ENCODE measurements at places on chromosomes 11 and 22.

- DNase-seq: no peak
Observed at GRCh38 chr11:84628871-84629620, 998.1 kb downstream of the DLG2 start.

DNA sequence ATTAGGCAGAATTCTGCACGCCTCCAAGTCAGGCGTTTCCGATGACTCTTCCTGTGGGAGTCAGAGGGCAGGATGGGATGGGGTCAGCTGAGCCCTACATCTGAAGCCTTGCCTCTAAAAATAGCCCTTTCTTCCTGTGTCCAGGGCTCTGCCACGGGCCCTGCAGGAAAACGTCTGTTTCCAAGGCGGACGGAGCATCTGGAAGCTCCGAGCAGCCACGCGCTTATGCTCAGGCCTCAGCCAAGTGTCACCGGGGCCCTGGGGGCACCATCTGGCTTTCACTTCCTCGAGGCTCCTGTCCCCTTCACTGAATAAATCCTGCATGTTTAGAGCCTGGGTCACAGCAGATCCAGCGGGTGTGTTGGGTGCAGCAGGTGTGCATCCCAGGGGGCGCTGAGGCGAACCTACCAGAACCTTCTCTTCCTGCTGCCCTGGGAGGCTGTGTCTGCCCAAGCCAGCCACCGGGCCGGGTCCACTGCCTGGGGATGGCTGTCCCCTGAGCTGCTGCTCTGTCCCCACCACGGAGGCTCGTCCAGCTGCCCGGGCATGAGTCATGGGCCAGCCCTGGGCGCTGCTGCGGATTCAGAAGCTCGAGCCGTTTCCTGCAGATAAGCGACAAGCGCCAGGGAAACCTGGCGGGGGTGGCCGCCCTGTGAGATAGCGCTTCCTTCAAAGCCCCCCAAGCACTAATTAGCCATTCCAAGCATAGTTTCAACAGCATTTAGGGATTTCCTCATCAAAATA, 32.0 kb upstream of the LINC01488 start:
- peak; percentile 71 for DNase-seq

DNA sequence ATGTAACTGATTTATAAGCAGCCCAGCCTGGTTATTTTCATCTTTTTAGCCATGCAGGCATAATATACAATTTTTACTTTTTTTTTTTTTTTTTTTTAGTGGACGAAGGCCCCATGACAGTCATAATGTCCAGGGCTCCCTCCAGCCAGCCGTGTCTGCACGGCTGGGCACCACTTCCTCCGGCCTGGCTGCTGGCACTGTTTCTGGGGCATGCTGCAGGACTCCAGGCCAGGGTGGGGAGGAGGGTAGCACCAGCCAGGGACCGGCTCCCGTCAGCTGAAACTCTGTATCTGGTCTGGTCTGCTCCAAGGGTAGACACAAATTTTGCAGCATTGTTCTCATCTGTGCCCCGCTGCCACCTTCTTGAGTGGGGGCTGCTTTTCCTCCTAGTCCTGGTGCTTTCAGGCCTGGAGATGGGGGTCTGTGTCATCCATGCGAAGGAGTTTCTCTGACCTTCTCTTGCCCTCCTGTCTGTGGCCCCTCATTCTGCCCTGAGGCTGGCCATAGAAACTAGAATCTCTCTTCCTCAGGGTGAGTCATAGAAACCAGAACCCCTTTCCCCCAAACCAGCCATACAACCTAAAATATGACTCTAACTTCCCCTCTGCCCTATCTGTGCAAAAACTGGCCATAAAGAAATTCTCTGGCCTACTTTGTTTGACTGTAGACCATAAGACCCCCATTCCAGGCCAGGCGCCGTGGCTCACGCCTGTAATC, 9.2 kb upstream of the RRP7A start:
- DNase-seq: no peak

- no peak for DNase-seq
Observed at GRCh38 chr11:38156495-38157146, 1558.6 kb upstream of the RAG2 start.

DNA sequence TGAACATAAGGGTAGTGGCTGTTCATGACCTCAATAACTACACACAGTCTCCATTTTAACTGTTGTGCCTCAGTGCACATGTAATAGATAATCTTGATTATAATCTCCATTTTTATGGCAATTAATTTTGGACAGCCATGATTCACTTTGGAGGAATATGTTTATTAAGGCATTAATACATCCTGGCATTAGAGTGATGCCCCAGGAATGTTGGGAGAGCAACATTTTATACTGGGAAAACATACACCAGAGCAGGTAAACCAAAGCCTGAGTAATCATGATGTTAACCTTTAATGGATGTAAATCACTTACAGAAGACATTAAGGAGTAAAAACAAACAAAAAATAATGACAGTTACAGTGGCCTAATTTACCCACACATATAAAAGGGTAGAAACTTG, 886.3 kb upstream of the RAG2 start:
- no peak for DNase-seq

DNA sequence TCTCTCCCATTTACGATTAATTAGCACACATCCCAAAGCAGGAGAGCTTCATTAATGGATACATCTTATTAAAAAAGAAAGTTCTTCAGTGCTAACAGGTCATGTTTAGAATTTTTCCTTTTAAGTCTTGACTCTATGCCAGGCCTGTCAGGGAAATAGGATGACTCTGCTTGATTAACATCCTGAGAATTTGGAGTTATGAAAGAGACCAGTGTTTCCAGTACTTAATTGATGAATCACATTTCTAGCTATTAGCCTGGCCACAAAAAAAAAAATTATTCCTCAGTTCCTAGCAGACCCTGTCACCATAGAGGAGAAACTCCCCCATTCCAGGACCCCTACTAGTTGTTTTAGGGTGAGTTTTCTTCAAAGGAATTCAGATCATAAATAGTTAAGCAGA, 23.6 kb upstream of the ME3 start:
- no peak for DNase-seq

GRCh38 chr11:92259861-92260260, 35.2 kb downstream of the FAT3 start:
- no peak for DNase-seq

- DNase-seq: no peak
Observed at GRCh38 chr11:125079878-125080530, 16.9 kb downstream of the SLC37A2 start.

DNA sequence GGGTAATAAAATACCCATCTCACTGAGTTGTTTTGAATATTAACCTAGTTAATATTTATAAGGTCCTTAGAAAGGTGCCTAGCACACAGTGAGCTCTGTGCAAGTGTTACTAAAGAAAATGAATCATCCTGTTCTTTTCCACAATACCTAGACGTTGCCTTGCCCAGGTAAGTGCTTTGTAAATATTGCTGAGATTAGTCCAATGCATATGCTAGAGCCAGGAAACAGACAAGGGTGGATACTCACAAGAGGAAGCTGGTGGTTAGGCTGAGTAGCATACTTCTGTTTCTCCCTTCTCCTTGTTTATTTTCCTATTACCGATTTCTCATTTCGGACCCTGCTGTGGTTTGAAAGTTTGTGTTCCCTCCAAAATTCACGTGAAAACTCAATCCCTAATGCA, 58.1 kb upstream of the BARX2 start:
- no peak for DNase-seq

- no peak for DNase-seq
Observed at GRCh38 chr22:49276567-49276966, 551.1 kb downstream of the BRD1 start.

DNA sequence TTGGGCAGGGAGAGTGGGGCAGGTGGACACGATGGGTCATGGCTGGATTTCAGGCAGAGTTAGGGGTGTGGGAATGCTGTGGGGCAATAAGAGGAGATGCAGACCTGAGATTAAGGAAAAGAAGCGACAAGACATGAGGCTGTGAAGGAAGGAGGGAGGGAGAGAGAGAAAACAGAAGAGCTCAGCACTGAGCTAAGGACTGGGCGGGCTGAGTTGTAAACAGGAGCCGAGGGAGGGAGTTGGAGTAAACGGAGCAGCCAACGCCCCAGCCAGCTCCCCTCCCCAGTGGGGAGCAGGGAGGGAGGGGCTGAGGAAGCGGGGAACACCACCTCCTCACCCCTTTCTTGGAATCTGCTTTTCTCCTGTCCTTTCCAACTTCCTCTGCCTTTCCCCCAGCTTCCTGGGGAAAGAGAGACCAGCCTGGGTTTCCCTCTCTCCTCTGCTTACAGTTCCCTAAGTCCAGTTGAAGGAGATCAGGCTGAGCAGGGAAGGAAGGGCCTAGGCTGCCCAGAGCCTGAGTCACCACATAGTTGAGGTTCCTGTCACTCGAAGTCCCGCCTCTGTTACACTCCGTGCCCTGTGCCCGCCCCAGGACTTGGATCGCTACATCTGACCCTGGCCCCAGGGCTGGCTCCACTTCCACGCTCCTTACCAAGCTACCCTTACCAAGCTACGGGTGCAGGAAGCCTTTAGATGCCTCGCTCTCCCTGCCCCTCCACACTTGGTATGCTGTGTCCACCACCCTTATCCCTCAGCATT, 6.7 kb upstream of the AHNAK start:
- DNase-seq: peak; percentile 51

- DNase-seq: no peak
Observed at GRCh38 chr11:19537803-19538453, 174.7 kb upstream of the NAV2 start.

DNA sequence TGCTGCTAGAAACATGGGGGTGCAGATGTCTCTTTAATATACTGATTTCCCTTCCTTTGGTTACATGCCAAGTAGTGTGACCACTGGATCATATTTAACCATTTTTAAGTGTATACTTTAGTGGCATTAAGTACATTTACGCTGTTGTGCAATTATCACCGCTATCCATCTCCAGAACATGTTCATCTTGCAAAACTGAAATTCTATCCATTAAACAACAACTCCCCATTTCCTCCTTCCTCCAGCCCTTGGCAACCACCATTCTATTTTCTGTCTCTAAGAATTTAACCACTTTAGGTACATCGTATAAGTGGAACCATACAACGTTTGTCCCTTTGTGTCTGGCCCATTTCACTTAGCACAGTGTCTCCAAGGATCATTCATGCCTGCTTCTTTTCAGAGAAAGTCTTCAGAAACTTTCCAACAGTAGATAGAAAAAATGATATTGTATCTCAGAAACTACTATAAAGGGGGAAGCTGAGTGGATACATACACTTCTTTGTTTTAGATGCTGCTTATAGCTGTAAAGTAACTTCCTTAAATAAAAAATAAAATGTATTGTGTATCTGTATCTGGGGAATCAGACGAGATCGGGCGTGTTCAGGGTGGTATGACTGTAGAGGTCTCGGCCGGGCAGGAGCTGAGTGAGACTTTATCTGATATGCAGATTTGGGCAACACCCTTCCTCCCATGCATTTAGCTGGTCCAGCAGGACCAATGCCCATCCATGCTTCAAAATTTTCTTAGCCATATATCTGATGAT, 44.6 kb upstream of the ZBED5 start:
- DNase-seq: no peak

GRCh38 chr22:46801331-46801811, 38.9 kb downstream of the TBC1D22A start:
- no peak for DNase-seq

- peak; percentile 72 for DNase-seq
Observed at GRCh38 chr11:68798221-68798813, 43.4 kb downstream of the CPT1A start.

DNA sequence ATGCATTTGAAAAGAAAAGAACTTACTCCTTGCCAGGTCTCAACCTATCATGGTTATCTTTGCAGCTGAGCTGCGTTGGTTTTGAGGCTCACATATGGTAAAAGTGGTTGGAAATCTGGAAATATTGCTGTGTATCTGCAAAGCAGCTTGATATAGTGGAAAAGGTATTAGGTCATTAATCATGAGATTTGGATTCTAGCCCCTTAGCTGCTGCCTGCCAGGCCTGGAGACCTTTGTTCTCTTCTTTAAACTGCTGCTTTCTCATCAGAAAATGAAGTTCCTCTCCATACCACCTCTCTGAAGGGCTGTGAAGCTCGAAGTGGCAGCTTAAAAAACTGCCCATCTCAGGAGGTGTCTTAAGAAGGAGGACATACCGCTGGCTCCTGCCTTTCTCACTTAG, 5.7 kb downstream of the PPARA start:
- DNase-seq: no peak

DNA sequence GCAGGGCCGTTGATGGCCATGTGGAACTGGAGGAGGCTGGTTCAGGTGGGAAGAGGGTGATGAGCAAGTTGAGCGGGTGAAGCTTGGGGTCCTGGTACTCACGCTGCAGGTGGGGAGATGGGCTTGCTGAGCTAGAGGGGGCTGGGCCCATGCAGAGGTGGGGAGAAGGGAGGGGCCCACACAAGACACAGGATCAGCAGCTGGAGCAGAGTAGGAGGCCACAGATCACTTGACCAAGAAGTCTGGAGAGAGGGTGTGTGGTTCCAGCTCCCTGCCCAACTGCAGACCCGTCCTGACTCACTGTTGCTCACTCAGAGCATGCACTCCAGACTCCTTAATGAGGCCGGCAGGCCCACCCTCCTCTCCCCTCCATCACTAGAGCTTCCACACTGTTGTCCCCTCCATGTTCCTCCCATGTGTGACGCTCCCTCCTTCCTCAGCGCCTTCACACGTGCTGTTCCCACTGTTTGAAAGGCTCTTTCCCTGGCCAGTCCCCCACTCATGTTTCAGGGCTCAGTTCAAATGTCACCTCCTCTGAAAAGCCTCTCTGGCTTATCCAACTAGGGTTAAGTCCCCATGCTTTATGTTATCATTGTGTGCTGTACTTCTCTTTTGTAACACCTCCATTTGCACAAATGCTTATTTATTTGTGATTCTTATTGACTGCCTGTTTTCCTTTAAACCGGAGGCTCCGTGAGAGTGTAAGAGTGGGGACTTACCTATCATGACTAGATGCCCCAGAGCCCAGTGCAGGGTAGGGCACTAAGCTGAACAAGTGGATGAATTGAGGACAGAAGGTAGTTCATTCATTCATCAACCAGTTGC, 2.3 kb downstream of the CCDC86 start:
- DNase-seq: no peak

DNA sequence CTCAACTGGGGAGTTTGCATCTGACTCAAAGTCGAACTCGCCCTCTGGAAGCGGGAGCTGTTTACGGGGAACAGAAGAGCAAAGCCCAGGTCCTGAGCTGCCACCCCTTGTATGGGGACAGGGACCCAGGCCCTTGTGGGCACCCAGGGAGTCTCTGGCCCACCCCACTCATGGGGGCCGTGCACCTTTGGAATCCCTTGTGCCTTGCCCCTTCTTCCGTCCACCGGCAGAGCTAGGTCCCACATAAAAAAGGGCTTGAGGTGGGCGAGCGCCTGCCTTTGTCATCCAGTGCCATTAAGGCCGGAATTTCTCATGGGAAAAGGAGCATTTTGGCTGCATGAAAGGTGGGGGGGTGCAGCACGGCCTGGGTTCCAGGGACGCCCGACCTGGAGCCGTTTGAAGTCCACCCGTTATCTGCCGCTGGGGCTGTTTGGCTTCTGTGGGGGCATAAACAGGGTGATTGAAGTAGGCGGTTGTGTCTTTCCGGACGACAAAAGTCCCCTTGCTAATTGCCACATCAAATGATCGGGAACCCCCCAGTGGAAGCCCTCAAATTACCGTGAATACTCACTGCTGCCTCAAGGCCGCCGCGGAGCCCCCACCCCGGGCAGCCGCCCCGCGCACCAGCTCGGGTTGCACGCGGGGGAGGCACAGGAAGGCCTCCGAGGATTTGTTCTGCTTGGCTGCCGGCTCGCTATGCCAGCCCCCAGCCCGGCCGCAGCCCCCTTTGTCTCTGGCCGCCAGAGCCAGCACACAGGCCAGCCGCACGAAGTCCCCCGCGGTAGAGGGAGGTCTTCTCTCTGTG, 49.0 kb upstream of the FGF3 start:
- DNase-seq: no peak

All from endothelial cell (in vitro differentiated cells).